ENCODE measurements at places on chromosomes 3 and 15. TPM values are rescaled to one million over a fixed set of nuclear protein-coding genes. Genes with fewer than 3 reads are reported as not detected.

SAMD7 gene
- total RNA-seq, result not detected

PRR23B gene
- not detected for total RNA-seq

CKMT1B gene
- not detected for total RNA-seq

DIPK2A gene
- 59.5 TPM for total RNA-seq

PGBD4 gene
- total RNA-seq, result 0.77 TPM
